ENCODE measurements at places on chromosomes 3 and 15.

DNA sequence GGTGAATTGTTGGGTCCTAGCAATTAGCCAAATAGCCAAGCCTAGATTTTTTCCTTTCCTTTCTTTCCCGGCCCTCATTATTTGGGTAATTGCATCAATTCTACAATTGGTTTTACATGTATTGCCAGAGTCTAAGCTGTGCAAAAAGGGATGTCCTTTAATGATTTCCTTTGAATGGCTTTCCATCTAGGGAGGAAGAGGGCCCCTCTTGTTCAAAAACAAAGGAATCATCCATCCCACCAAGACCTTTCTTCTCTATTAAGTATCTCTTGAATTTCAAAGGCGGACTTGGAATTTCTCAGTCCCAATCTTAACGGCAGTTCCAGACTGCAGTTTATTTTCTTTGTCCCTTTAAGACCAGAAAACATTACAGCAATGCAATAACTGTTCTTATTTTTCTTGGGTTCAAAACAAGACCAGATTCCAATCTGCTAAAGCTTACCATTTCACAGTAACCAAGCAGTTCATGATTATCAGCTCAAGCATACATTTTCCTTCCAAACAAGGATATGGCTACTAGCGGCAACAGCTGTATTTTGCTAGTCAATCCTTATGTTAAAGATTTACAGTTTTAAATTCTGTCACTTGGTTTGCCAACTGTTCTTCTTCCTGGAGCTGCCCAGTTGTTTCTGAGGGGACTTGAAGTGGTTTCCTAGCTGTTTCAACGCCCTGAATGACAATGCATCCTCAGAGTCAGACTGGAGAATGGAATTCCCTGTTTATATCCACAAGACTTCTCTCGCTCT is 91.4 kb upstream of the LRIG1 start:
- no peak for DNase-seq

DNA sequence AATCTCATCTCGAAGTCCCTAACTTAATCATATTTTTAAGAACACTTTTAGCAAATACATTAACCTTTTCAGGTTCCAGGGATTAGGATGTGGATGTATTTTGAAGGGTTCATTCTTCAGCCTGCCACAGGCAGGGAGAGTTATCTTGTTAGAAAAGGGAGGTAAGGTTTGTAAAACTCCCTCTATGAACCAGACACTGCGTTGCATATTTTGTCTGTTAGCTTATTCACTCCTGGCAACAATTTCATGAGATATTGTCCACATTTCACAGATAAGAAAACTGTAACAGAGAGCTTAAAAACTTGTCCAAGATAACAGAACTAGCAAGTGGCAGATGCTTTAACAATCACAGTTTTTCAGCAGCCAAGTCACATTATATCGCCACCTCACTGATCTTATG is 155.4 kb downstream of the DIPK2A start:
- no peak for DNase-seq

DNA sequence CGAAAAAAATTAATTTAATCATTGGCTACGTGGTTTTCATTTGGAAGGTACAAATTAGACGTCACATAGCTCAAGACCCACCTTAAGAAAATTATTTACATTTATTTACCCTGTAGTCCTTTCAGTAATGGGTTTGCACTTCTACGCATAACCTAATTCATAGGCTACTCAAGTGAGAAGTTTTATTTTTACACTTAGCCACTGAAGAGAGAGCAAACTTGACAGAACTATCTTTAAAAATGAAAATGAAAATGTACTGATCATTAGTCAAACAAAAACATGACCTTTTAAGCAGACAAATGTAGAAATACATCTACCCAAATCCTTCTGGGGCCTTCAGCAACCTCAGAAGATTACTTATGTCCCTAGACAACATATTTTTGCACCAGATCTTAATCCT is 269.4 kb upstream of the TTC14 start:
- DNase-seq, result no peak

DNA sequence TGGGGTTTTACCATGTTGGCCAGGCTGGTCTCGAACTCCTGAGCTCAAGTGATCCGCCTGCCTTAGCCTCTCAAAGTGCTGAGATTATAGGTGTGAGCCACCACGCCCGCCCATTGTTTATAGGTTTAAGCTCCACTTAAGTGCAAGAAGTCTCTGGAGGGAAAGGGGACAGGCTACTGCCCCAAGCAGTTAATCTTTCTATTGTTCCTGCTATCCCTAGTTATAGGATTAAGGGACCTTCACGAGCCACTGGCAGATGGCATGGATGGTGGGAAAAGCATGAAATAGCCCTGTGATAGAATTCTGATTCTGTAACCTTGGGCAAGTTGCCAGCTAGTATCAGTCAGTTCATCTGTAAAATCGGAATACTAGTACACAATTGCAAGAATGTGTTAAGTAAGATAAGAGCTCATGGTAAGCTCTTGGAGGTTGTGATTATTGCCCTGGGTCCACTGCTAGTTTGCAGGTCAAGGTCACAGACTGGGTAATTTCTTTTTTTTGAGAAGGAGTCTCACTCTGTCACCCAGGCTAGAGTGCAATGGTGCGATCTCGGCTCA is 5.3 kb upstream of the RBPMS2 start:
- DNase-seq, result no peak

- DNase-seq, result no peak
Observed at GRCh38 chr3:37980462-37981347, 9.9 kb upstream of the VILL start.
